ENCODE measurements at places on chromosomes 12 and 14.

GRCh38 chr14:102426796-102427195 is 64.1 kb downstream of the TECPR2 start:
- H3K4me3 ChIP-seq, result no peak overlapping the region
- no peaks in the 10 kb centered on the region for H3K27me3 ChIP-seq
- H3K27ac ChIP-seq, result no peak overlapping the region

DNA sequence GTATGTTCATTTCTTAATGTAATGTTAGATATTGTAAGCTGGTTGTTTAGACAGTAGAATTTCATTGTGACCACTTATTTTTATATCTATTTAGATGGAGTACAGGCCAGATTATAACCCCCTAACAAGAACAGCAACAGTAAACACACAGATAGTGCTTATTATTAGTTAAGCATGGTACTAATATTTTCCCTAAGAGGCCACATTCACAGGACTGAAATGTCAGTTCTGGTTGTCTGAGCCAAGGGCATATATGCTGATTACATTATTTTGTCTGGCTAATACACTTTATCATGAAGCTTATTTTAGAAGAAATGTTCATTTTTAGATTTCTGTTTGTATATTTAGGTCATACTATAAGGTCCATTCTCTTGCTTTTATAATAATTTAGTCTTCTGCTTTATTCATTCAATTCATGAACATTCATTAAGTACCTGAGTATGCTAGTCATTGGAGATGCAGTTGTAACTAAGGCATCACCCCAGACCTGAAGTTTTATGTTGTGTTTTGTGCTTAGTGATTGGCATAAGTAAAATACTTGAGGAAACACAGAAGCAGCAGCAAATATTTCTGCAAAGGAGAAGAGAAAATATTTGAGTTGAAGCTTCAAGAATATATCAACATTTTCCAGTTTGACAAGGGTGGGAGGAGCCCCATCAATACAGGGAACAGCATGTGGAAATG is 413.7 kb downstream of the RAD51B start:
- H3K36me3 ChIP-seq, result no peaks in the 10 kb centered on the region
- H3K4me3 ChIP-seq, result no peak overlapping the region
- H3K27me3 ChIP-seq, result no peaks in the 10 kb centered on the region
- H3K27ac ChIP-seq, result no peak overlapping the region

DNA sequence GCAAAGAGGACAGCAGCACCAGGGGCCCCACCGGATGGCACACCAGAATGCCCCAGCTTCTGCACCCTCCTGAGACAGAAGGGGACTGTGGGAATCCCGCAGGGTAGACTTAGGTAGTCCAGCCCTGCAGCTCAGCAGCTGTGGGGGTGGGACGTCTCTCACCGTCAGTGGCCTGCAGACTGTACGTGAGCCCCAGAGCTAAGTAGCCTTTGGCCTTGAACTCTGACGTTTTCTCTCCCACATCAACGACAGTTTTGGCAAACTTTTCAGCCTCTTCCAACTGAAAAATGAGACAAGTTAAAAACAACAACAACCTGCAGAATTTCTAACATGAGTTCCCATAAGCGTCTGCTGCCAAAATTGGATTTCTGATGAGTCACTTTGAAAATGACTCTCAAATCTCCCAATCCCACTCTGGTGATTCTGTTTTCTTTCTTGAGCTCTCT is 161.4 kb downstream of the TTC7B start:
- no peaks in the 10 kb centered on the region for H3K27me3 ChIP-seq
- H3K4me3 ChIP-seq, result no peak overlapping the region
- no peaks in the 10 kb centered on the region for H3K4me1 ChIP-seq
- DNase-seq, result no peak

DNA sequence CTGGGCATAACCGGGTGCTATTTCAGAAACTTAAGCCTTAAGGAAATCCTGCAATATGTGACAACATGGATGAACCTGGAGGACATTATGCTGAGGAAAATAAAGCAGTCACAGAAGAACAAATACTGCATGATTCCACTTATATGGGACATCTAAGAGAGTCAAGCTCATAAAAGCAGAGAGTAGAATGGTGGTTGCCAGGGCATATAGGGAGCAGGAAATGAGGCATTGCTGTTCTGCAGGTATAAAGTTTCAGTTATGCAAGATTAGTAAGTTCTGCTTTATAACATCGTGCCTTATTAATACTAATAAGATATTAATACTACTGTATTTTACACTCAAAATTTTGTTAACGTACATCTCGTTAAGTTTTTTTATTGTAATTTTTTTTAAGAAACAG is 124.2 kb upstream of the ATF1 start:
- no peak overlapping the region for H3K27ac ChIP-seq
- H3K4me3 ChIP-seq, result no peak overlapping the region
- peak; percentile 50 for DNase-seq

GRCh38 chr14:53767566-53767965 is 189.1 kb downstream of the BMP4 start:
- no peak for DNase-seq
- H3K4me3 ChIP-seq, result no peak overlapping the region
- no peaks in the 10 kb centered on the region for H3K27me3 ChIP-seq
- H3K4me1 ChIP-seq, result no peaks in the 10 kb centered on the region
- no peaks in the 10 kb centered on the region for H3K36me3 ChIP-seq
- H3K27ac ChIP-seq, result no peak overlapping the region

- H3K4me1 ChIP-seq, result no peaks in the 10 kb centered on the region
- H3K36me3 ChIP-seq, result no peaks in the 10 kb centered on the region
- H3K27me3 ChIP-seq, result no peaks in the 10 kb centered on the region
- no peak for DNase-seq
Measured at GRCh38 chr12:1367331-1368291, 226.8 kb downstream of the FBXL14 start.

- H3K36me3 ChIP-seq, result 0 out of 2 replicates have a peak, but pooled peaks cover 15% of the 10 kb centered on the region
- no peak overlapping the region for H3K4me3 ChIP-seq
- DNase-seq, result no peak
- H3K4me1 ChIP-seq, result peaks cover 20% of the 10 kb centered on the region
- peaks cover 26% of the 10 kb centered on the region for H3K27me3 ChIP-seq
Measured at GRCh38 chr12:57236201-57236924, 6.9 kb downstream of the SHMT2 start.

Measured in MM.1S (cell line).